A549 treated with CORT108297 at 1 μM for 4 hours (cell line): ENCODE measurements at places on chromosomes 1 and 21. TPM values are rescaled to one million over a fixed set of nuclear protein-coding genes. Genes with fewer than 3 reads are reported as not detected.

TMEM50B gene
- 10.1 to 10.9 TPM (median 10.8 TPM) in 5 replicates for total RNA-seq

DMBX1 gene
- 0.68 to 1.3 TPM (median 1.2 TPM) in 5 replicates for total RNA-seq

SERINC2 gene
- total RNA-seq = 17.5 to 33.5 TPM (median 29.6 TPM) in 5 replicates

VWA5B1 gene
- not detected in 5 replicates for total RNA-seq

GGPS1 gene
- total RNA-seq = 17.0 to 27.4 TPM (median 17.5 TPM) in 5 replicates

SPATA1 gene
- total RNA-seq = 0.32 to 1.1 TPM (median 0.62 TPM) in 5 replicates

SMCP gene
- not detected in 5 replicates for total RNA-seq

ARHGEF16 gene
- total RNA-seq = 3.6 to 5.8 TPM (median 5.0 TPM) in 5 replicates

AQP10 gene
- not detected in 5 replicates for total RNA-seq
